ENCODE measurements at places on chromosomes 11 and 22. TPM values are rescaled to one million over a fixed set of nuclear protein-coding genes. Genes with fewer than 3 reads are reported as not detected.

ZMAT5 gene
- 8.3 TPM for total RNA-seq

IL10RA gene
- 3.1 TPM for total RNA-seq

LRRC32 gene
- 5.7 TPM for total RNA-seq

TEX12 gene
- not detected for total RNA-seq

OR51E2 gene
- 0.16 TPM for total RNA-seq

OR4S2 gene
- total RNA-seq: not detected

OR51B2 gene
- total RNA-seq: not detected

PHOX2A gene
- total RNA-seq: 0.35 TPM

VPS11 gene
- 17.4 TPM for total RNA-seq

C11orf87 gene
- total RNA-seq: not detected

XRRA1 gene
- total RNA-seq: 7.5 TPM

MMP1 gene
- 0.72 TPM for total RNA-seq

CCDC116 gene
- total RNA-seq: 0.16 TPM

NCAPH2 gene
- total RNA-seq: 27.1 TPM

B3GAT3 gene
- 16.7 TPM for total RNA-seq

KCNJ1 gene
- total RNA-seq: not detected

OR10D3 gene
- total RNA-seq: not detected

DAGLA gene
- total RNA-seq: 5.7 TPM

UBQLNL gene
- total RNA-seq: 0.09 TPM

RFPL2 gene
- total RNA-seq: not detected

KCTD21 gene
- 2.2 TPM for total RNA-seq

GPR83 gene
- not detected for total RNA-seq

CDCA5 gene
- total RNA-seq: 0.92 TPM

OR4C3 gene
- total RNA-seq: not detected

NAA40 gene
- 13.9 TPM for total RNA-seq

SLC22A8 gene
- not detected for total RNA-seq

SLC22A12 gene
- total RNA-seq: not detected

CCDC188 gene
- total RNA-seq: 1.0 TPM

DMC1 gene
- not detected for total RNA-seq

BDNF gene
- total RNA-seq: 0.09 TPM

P2RY2 gene
- total RNA-seq: 0.98 TPM

OR10G8 gene
- not detected for total RNA-seq

OR52N4 gene
- total RNA-seq: not detected

MMP27 gene
- not detected for total RNA-seq

Data from pancreas (tissue), 10 donors.